ENCODE measurements at places on chromosomes 5 and 9.
A peak's percentile ranks its signal among the peaks of the same experiment; 100 is the strongest.

GRCh38 chr9:84978661-84979060 lies 309.1 kb downstream of the NTRK2 start:
- DNase-seq = no peak

DNA sequence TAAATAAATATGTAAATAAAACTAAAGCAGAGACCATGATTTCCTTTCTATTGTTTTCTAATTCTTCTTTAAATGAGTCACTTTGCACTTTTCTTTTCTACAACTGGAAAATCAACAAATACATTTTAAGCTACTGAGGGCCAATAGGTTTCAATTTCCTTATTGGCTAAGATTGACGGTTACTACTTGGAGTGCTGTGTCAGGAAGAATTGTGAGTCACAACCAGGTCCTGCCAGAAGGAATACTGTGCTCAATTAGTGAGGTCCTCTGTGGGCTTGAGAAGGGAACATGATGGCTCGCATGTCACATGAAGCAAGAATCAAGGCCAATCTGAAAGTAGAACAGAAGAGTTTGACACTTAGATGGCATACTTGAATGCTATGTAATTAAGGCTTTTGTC lies 110.8 kb downstream of the HMHB1 start:
- DNase-seq = no peak

- no peak for DNase-seq
These were observed 1417.0 kb upstream of the ACO1 start for GRCh38 chr9:30967476-30967875.

GRCh38 chr5:31196309-31196708 lies 2.8 kb downstream of the CDH6 start:
- DNase-seq = no peak

DNA sequence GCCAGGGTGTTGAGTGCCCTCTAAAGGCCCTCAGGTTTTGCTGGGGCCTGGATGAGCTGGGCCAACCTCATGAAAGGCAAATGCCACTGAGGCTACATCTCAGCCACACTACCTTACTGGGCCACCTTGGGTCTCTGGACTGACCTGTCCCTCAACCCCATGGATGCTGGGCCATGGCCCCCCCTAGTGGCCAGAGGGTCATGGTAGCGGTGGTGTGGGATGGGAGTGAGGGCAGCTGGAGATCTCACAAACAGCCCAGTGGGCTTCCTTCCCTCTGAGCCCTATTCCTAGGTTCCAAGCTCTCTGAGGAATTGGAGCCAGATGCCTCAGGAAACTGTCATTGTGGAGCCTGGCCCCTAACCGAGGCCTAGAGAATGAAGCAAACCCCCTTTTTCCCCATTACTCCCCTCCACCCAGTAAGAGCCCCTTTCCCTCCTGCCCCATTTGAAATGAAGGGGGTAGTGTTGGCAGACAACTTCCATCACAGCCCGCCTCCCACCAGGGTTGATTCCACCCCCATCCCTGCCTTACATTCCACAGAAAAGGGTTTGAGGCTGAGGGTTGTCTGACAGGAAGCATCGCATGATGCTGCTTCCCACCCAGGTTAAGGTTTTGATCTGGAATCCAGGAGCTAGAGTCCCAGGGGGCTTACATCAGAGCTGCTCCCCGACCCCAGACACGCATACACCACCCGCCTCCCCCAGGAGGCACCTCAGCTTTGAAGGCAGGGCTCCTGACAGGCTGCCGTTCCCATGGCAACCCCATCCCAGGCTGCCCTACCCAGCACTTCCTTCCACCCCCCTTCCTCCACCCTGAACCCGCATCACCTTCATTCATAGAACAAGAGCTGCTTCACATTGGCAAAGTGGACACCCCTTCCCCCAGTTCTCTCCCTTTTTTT lies 63.9 kb downstream of the PCDH1 start:
- DNase-seq = peak; percentile 4
